ENCODE measurements at places on chromosomes 3 and 15.

DNA sequence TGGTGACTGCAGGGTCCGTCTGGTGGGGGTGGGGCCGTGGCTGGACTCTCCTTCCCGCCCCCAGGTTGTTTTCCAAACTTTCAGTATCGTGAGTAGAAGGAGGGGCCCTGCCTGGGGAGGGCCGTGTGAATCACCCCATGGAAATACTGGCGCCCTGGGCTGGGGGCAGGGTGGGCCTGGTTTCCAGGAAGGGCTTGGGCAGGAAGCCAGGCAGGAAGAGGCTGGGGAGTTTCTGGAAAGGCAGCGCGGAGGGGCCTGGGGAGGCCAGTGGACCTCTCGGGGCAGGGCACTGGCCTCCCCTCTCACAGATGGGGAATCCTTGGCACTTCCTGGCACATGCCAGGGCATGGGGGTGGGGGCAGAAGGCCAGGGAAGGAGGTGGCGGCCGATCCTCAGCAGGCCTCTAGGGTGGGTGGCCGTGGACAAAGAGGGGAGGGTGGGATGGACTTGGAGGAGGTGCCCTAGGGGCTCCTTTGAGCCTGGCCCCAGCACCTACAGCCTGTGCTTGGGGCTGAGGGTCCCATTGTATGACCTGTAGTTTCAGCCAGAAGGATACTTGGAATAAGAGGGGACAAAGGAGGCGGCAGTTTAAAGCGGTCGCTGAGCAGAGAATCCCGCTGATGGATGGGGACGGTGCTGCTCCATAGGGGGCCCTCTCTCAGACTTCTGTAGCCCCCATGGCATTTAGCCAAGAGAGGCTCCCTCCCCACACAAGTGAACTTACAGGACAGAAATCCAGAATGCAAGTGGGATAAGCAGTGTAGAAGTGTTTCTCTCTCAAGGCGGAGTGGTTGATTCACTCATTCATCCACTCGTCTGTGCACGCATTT lies 56.5 kb upstream of the GATA2 start:
- DNase-seq: peak; percentile 75

DNA sequence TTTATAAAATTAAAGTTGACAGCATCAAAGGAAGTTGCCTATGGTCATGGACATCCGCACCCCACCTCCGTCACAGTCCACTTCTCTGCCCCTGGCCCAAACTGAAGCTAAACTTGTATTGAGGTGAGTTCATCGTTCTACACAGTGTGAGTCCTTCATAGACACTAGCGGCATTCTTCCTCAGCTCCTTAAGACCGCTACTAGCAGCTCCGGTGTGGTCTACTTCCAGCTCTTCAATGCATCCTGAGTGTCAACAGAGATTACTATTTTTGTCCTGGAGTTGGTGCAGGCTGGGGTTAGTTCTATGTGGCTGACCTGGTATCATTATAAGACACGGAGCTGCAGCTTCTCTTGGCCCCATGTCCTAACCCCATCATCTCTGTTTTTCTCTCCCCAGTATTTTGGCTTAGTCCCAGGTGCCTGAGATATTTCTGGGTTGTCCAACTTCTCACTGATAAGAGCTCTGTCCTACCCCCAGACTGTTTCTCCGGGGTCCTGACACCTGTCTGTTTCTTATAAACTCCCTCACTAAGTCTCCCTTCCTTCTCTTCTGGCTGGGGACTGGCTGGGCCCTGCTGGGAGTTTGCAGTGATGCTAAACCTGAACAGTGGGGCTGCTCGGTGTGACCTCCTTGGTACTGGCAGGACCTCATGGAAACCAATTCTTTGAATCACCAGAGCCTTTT lies 169.2 kb upstream of the ATP10A start:
- no peak for DNase-seq

DNA sequence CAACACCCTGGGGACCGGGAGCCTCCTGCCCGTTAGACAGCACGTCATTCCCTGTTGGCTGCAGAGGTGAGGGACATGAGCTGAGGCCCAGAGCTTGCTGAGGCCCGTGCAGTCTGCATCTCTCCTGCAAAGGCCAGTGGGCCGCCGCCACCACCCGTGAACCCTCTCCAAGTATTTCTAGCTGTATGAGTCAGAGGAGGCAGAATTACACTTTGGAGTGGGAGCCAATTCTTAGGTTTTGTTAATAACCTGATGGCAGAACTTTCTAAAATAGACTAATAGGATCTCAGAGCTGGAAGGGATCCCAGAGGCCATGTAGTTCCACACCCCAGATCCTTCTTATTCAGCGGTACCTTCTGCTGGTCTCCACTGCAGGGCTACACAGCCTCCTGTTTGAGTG lies 335.2 kb upstream of the CTDSPL start:
- DNase-seq: no peak

DNA sequence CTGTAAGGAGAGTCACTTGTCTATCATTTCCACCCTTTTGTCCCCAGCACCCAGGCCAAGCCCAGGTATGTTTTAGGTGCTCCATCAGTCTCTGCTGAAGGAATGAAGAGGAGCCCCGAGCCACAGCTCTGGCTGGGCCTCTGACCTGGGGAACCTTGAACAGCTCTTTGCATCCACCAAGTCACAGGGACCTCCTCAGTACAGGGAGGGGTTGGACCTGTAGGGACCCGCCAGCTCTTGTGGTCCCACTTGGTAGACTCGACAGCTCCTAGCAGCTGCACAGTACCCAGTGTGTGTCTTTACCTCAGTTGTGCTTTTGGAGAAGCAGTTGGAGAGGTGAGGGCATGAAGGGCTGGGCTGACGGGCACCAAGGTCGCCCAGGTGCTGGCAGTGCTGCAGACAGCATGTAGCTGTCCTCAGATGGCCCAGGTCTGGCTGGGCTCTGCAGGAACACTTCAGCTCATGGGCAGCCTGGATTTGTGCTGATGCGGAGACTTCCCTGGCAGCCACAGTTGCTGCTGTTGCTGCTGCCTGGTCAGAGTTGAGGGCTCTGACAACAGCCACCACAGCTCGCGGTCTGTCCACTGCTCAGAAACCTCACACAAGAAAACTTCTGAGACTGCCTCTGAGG lies 123.6 kb downstream of the CACNA1D start:
- no peak for DNase-seq

GRCh38 chr15:85832394-85832793 lies 37.7 kb upstream of the KLHL25 start:
- no peak for DNase-seq

DNA sequence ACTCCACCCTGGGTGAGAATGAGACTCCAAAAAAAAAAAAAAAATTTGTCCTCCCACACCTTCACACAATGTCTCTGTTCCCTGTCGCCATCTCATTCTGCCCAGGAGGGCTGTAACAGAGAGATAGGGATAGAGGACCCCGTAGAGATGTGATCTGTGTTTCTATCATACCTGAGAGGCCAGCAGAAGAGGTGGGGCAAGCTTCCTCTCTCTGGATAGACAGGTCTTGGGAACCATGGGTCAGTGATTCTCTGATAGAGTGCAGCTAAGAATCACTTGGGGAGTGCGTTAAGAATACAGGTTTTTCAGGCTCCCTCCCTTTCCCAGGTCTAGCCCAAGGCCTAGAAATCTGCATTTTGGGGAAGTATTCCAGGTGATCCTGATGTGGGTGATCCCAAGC lies 8.3 kb downstream of the CA12 start:
- peak; percentile 48 for DNase-seq

DNA sequence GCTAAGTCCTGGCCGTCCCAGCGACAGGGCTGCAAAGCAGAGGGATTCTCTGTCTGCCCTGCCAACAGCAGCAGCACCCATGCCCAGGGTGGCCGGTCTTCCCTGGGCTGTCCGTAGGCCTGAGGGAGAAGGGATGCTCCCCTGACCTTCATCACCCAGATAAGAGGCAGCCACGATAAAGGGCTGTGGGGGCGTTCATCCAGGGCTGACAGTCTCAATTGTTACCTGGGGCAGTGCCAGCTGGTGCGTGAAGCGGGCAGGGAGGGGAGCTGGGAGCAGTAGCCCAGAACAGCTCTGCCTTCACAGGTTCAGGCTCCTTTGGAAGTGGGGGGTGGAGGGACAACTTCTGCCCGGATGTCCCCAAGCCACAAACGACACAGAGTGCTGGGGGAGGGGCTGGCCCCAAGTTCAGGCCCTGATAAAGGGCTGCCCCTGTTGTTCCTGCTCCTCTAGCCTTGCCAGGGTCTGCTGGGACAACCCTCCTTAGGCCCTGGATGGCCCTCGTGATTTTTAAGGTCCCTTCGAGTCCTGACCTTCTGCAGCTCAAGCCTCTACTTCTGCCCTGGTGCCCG lies 94.7 kb downstream of the RAB11A start:
- no peak for DNase-seq

Measured in epithelial cell of esophagus (primary cell).